Stimulated activated naive CD4-positive, alpha-beta T cell (primary cell): ENCODE measurements at places on chromosomes 16 and 17.

DNA sequence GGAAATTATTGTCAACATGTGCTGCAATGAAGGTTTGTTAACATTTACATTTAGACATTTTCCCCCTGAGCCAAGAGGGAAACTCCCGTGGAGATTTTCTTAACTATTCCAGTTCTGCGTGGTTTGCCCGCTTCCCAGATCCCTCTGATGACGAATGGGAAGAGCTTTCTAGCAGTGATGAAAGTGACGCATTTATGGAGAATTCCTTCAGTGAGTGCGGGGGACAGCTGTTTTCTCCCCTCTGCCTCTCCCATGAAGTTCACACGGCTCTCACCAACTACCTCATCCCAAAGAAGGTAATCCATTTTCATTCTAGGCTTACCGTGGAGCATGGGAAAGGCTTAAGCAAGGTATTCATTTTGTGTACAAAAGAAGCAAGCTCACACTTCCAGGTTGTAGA is 18.2 kb downstream of the HEATR3 start:
- DNase-seq = no peak

DNA sequence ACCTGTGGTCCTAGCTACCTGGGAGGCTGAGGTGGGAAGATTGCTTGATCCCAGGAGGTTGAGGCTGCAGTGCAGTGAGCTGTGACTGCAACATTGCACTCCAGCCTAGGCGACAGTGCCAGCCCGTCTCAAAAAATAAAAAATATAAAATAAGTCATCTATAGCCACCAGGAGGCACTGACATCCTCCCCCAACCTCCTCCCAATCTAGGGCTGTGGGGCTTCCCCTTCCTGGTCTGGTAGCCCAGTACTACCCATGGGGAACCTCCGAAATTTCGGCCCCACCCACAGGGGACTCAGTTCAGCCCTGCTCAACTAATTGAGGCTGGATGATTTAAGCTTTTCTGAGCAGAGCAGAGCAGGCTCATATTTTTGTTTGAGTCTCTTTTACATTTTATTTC is 3.2 kb downstream of the ZSCAN10 start:
- peak; percentile 58 for DNase-seq

- DNase-seq = no peak
These were observed 12.5 kb downstream of the DCAKD start for GRCh38 chr17:45038728-45039634.

GRCh38 chr17:62666061-62666800 is 38.8 kb downstream of the MRC2 start:
- no peak for DNase-seq

DNA sequence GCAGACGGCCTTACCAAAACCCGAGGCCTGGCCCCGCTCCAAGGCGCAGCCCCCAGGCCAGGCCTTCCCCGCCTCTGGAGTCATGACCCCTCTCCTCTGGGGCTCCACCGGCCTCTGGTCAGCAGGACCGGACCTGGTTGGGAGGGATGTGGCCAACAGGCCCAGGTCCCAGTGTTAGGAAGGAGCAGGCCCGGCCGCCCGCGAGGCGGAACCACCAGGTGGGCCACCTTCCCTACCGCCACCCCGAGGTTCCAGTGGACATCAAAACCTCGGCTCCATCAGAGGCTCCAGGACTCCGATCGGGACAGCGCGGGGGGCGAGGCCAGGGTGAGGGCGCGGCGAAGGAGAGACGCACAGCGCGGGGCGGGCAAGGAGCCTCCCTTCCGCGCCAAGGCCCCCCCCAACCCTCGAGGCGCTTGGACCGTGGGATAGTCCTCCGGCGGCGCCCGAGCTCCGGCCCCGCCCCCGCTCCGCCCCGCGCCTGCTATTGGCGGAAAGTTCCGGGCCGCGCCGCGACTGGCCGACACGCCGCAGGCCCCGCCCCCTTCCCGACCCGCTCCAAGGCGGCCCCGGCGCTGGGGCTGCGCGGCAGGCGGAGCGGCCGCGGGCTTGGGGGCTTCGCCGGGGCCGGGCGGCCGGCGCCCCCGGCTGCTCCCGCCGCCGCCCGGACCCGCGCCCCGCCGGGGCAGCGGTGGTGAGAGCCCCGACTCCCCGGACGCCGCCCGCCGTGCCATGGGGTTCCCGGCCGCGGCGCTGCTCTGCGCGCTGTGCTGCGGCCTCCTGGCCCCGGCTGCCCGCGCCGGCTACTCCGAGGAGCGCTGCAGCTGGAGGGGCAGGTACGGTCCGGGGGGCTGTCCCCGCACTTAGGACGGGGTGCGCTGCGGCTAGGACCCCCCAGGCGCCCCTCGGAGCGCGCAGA is at the start of gene METRN:
Gene METRN (plus strand): TSS at position 561 of the 919 bp plus-strand sequence. CDS start 172 bp downstream, at position 733.
- DNase-seq = peak; percentile 77

DNA sequence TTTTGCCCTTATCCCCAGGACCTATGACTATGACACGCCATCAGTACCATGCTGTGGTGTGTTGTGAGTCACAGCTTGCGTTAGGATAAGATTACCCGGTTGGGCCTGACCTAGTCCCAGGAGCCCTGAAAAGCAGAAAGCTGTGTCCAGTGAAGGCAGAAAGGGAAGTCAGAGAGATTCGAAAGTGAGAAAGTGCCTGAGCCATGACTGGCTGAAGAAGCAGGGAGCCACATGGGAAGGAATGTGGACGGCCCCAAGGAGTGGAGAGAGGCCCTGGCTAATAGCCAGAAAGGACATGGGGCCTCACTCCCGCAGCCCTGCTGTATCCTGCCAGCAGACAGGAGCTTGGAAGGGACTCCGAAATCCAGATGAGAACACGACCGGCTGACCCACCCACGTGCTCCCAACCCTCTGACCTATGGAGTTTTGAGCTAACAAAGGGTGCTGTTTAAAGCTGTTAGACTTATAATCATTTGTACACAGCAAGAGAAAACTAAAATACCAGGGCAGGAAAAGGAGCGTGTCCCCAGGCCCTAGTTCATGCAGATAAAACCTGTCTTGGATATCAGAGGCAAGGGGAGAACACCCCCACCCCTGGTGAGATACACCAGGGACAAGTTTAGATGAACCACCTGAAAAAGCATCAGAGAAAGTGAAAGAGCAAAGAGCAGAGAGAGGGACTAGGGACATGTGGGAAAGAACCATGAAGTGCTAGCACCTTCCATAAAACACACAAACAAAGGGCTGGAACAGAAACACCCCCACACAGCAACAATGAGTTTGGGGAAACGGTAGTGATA is 115.3 kb downstream of the SLC39A11 start:
- no peak for DNase-seq

GRCh38 chr17:58338841-58339754 is 10.5 kb upstream of the TSPOAP1 start:
- DNase-seq = peak; percentile 18
